ENCODE measurements at places on chromosomes 3 and 15.

DNA sequence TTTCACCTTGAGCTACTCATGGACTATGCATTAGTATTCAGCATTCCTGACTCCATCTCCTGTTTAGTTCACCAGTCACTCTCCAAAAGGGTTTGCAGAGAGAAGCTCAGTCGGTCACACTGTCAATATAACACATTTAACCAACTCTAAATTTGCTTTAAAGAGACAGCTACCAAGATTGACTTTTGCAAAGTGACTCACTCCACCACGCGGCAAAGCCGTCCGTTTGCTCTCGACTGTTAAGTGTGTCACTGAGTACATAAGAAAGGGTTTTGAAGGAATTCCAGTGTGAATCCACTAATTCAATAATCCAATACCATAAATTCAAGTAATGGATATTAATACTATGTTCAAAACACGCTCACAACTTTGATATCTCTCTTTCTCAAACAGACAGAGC, 1006.7 kb upstream of the NR2F2 start:
- DNase-seq = no peak

GRCh38 chr15:100966997-100967396, 47.8 kb downstream of the LRRK1 start:
- DNase-seq = no peak

DNA sequence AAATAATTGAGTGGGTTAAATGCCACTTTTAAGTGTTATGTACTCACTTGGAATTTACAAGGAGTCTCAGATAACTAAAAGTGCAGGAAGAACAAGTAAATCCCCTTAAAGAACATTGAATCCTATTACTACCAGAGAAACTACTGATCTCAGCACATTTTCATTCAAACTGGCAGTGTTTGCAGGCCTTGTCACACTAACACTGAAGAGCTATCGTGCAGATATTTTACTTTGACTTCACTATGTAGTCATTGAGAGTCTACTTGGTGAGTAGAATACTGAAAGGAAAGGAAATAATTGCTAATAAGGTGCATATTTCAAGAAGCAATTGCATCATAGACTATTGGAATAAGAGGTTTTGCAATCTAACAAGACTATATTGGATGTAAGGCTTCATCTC, 721.4 kb upstream of the CBLB start:
- DNase-seq = no peak

- no peak for DNase-seq
These were observed 3.7 kb downstream of the IFT80 start for GRCh38 chr3:160395297-160395696.

DNA sequence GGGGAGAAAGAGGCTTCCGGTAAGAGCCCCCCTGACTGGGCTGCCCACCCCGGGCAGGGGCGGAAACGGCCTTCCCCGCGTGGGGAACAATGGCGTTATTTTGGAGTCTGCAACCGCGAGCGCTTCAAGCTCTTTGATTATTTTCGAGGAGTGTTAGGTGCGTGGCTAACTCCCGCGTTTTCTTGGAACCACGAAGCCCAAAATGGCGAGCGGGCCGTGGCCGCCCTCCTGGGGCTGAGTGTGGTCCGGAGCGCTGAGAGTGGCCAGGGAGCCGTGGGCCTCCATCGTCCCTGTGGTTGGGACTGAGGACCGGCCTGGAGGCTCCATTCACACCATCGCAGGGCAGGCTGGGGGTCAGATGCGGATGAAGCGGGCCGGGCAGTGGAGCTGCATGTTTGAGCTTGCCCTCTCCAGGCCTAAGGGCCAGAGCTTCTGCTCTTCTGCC, 44.6 kb upstream of the POLG start:
- DNase-seq = no peak

DNA sequence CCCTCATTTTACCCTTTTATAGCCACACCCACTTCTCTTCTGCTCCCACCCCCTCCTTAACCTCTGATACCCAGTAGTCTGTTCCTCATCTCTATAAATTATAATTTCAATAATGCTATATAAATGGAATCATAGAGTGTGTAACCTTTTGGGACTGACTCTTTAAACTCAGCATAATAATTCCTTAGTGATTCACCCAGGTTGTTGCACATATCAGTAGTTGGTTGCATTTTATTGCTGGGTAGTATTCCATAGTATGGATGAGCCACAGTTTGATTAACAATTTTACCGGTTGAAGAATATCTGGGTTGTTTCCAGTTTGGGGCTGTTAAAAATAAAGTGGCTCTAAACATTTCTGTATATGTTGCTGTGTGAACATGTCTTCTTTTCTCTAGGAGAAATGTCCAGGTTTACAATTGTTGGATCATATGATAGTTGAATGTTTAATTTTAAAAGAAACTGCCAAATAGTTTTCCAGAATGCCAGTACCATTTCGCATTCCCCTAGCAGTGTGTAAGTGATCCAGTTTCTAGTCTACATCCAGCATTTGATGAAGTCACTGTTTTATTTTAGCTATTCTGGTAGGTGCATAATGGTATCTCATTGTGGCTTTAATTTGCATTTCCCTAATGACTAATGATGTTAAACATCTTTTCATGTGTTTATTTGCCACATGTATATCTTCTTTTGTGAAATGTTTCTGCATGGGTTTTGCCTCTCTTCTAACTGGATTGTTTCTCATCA, 68.5 kb downstream of the VPS8 start:
- no peak for DNase-seq

DNA sequence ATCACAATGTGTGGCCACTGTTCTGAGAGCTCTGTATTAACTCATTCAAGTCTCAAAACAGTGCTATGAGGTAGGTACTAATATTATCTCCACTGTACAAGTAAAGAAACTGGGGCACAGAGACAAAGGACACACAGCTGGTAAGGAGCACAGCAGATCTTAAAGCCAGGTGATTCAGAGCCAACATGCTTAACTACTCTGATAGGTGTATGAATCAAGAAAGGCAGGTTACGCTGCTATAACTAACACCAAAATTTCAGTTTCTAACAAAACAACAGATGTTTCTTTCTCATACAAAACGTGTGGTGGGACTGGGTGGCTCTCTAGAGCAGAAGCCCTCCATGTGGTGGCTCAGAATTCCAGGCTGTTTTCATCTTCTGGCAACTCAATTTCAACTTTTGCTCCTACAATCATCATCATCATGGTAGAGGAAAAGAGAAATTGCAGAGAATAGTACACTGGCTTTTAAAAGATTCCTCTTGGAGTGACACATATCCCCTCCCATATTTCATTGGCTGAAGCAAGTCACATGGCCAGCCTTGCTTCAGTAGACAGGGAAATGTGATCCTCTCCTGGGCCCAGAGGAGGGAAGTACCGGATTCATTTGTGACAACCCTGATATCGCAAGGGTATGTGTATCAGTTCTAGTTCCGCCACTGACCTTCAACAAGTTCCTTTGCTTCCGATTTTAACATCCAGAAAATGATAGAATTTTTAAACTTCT, 126.2 kb upstream of the PTX3 start:
- no peak for DNase-seq

GRCh38 chr15:64809649-64810496, 15.6 kb downstream of the PIF1 start:
- DNase-seq = peak; percentile 40

DNA sequence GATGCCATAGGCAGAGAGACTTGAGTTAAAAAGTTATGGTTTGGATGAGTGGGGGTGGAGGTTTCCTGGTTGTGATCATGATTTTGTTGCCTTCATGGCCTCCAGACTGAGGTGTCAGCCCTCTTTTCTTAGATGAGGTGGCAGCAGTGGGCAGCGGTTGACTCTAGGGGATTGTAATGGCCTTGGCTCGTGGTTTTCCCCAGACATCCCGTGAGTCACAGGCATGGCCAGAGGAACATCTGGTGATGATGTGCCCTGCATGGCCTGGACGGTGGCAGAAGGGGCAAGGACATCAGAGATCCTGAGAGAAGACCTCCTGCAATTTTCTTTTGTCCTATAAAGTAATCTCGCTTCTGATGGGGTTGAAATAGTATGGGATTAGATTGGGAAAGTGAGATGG, 12.4 kb downstream of the RETNLB start:
- no peak for DNase-seq

- DNase-seq = no peak
These were observed 101.9 kb upstream of the SLCO3A1 start for GRCh38 chr15:91751611-91752010.

GRCh38 chr3:13553686-13554085, 4.8 kb downstream of the FBLN2 start:
- no peak for DNase-seq

Data from stimulated activated CD8-positive, alpha-beta memory T cell treated with anti-CD3 and anti-CD28 coated beads, Interleukin-15, amount 100 ng/mL, for 4 hours (primary cell).